Keratinocyte (primary cell): ENCODE measurements at places on chromosomes 12 and 14. TPM values are rescaled to one million over a fixed set of nuclear protein-coding genes. Genes with fewer than 3 reads are reported as not detected.

Gene MYG1
- 24.2 to 31.9 TPM (median 27.2 TPM) in 3 replicates for polyA plus RNA-seq

Gene KCNH5
- 0.02 to 0.04 TPM (median 0.03 TPM) in 3 replicates for polyA plus RNA-seq

Gene RHOJ
- 0.24 to 0.46 TPM (median 0.26 TPM) in 3 replicates for polyA plus RNA-seq

Gene KCNC2
- not detected in 3 replicates for polyA plus RNA-seq

Gene CDKN3
- polyA plus RNA-seq = 6.8 to 51.6 TPM (median 26.8 TPM) in 3 replicates

Gene CIT
- polyA plus RNA-seq = 1.4 to 6.6 TPM (median 6.2 TPM) in 3 replicates

DNA sequence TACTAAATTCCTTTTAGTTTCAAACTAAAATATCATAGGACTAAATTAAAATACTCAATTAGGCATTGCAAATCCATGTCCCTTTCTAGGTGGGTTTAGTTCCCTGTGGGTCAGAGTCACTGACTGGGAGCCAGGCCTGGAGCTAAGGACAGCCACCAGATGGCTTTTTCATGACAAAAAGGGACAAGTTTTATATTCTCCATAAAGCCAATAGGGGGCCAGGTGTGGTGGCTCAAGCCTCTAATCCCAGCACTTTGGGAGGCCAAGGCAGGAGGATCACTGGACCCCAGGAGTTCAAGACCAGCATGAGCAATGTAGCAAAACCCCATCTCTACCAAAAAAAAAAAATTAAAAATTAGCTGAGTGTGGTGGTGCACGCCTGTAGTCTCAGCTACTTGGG lies 35.4 kb upstream of the EIF5 start:
- DNase-seq = no peak

DNA sequence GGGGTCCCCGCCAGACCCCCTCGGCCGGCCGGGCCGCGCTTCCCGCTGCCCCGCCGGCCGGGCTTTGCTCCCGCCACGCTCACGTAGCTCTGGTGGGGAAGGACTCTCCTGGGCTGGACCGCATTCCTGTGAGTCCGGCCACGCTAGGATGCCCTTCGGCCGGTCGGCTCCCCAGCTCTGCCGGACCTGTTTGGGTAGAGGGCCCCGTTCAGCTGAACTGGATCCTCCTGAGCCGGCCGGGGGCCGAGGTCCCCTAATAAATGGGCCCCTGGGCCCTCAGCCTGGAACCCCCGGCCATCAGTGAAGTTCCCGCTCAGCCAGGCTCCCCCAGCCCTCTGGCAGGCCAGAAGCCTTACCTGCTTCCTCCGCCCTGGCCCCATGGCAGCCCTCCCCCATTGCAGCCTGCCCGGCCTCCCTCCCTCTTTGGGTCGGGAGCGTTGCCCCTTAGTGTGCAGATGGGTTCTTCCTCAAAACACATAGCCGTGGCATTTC lies 593 bp downstream of the UNC119B start:
- no peak for DNase-seq

DNA sequence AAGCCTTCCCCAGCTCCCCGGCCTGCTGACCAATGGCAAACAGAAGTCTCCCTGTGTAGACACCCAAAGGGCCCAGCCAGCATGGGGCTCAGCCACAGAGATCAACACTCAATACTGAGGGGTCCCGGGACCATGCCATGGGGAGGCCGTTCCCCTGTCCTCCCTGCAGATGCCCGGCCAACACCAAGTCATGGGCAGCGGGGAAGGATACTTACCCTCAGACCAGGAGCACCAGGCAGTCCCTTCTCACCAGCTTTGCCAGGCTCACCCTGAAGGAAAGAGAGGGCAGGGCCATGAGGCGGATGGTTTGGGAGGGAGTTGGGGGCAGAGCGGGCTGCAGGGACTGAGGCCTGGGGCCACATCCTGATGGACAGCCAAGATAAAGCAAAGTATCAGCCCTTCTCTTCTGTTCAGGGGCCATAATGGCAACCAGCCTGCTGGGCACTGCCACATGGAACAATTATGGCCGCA lies 19.9 kb downstream of the COL2A1 start:
- DNase-seq = no peak

DNA sequence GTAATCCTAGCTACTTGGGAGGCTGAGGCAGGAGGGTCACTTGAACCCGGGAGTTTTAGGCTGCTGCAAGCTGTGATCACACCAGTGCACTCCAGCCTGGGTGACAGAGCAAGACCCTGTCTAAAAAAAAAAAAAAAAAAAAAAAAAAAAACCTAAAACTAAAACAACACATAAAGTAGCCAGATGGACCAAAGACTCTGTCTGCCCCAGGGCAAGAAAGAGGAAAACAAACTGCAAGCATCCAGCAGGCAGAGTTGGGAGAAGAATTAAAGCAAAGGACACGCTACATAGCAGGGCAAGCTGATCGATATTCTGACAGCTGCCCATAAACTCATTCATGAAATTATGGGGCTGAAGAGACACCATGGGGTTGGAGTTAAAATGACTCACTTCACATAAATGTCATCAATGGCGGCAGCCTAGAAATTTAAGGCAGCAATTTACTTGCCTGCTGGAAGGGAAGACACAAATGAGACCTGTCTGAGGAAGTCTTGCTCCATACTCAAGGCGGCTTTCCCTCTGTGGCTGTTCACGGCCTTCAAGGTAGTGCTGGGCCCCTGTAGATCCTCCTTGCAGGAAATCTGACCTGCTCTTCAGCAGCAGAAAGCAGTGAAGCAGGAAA lies 259.1 kb upstream of the FKBP4 start:
- DNase-seq = no peak

DNA sequence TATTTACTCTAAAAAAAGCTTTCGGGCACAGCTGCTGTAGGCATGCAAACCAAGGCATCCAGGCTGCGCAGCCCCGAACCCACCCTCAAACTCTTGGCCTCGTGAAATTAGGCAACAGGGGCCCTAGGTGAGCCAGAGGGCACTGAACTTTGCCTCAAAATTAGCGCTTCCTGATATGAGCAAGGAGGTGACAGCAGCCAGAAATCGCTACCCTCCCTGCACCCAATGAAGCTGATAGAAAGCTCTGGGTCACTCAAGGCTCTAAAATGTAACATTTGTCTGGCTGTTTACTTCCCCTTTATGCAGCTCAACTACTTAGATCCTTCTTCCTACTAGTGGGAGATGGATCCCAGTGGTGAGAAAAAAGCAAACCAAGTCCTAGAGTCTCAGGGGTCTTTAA lies 61.8 kb downstream of the PITPNM2 start:
- no peak for DNase-seq

- no peak for DNase-seq
Measured at GRCh38 chr12:109518820-109519665, 41.6 kb downstream of the UBE3B start.

- no peak for DNase-seq
Measured at GRCh38 chr14:64763801-64764621, 59.8 kb downstream of the PLEKHG3 start.

DNA sequence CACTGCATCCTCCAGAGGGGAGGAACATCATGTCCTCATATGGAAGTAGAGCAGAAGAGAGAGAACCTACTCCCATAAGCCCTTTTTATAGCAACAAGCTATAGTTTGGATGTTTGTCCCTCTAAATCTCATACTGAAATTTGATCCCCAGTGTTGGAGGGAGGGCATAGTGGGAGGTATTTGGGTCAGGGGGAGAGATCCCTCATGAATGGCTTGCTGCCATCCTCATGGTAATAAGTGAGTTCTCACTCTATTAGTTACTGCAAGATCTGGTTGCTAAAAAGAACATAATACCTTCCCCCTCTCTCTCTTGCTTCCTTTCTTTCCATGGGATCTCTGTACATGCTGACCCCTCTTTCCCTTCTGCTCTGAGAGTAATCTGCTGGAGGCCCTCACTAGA lies 93.9 kb downstream of the RPAP3 start:
- no peak for DNase-seq

GRCh38 chr12:104815935-104816334 lies 142.2 kb downstream of the SLC41A2 start:
- no peak for DNase-seq

DNA sequence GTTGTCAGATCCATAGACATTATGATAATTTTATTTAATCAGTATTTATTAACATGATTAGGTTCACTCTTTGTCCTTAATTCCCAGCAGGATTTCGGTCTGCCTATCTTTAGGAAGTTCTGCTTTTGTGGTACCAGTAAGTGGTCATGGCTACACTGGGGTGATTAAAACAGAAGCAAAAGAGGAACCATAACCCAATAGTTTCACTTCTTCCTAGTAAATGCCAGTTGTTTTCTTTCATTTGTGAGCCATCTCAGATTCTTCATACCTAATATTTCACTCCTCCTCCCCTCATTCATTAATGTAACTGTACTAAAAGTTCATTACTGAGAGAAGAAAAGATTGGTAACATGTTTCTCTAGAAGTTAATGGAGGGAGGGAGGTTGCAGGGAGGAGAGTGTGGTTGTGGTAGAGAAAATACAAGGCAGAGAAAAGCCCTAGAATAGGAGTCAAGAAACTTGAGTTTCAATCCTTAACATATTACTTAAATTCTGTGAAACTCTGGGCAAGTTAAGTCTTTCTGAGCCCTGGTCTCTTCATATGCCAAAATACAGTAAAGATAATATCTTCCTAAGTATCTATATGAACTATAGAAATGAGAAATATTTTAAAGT lies 101.2 kb downstream of the PEBP1 start:
- DNase-seq = no peak

GRCh38 chr14:34482463-34482862 lies 20.4 kb upstream of the SPTSSA start:
- DNase-seq = no peak

DNA sequence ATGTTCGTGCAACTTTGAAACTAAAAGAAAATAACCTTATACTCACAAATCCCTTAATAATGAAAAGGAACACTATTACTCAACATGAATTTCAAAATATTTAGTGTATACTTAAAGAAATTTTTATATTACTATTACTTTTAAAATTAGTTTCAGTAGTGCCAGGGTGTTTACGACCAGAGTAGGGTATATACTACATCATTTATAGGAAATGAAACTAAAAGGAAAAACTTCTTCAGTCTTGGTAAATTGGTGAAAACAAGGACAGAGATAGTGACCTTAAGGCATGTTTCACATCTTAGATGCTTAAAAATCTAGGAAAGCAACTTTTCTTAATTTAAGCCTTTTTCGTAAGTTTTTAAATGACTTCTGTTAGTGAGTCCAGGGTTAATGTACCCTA lies 4.5 kb downstream of the USP15 start:
- DNase-seq = no peak

- no peak for DNase-seq
Measured at GRCh38 chr14:35368583-35369392, 35.8 kb downstream of the NFKBIA start.

DNA sequence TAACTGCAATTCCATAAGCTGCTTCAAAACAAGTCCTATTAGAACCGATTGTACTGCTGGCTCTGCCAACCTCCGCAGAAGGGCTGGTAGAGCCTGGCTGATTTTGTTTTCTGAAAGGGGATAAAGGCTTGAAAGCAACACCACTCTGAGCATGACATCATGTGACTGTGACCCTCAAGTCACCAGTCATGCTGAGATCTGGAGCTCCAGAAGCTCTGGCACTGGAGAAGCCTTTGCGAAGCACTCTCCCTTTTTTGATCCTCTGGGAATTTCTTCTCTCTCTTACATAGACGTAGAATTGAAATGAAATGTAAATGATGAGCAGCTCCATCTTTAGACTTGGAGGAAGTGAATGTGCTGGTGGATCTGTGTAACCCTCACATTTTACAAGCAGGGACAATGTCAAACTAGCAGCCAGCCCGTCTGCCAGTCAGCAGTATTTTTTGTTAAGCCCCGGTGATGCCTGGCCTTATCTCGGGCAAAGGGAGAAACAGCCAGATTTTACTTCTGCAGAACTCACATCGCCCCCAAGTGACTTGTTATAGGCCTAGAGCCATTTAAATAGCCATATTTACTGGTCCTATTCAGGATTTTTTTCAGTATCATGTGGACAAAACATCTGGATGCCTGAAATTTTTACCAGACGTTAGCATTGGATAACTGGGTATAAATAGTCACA lies 112.1 kb upstream of the NPAS3 start:
- no peak for DNase-seq

DNA sequence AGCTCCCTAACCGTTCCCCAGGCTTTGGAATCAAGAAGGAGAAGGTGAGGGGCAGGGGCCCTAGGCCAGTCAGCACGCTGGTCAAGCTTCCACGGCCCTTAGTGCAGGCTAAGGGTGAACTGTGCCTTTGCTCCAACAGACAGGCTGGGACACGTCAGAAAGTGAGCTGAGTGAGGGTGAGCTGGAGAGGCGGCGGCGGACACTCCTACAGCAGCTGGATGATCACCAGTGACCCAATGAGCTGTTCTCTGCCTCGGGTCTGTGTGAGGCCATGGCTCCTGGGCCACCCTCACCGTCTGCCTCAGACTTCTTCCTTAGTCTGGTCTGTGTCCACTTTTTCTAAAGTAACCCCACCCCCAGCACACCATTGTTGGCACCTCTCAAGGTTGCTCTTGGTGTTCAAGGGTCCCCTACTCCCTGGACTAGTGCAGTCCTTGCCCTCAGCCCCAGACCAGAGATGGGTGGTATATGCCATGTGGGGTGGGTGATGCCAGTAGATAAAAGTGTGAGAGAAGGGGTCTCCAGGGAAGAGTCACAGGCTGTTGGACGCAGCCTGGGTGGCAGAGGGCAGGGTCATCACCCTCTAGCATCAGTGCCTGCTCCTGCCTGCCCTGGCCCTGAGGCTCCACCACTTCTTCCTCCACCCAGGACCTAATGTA lies 20.7 kb downstream of the PRPF40B start:
- no peak for DNase-seq

DNA sequence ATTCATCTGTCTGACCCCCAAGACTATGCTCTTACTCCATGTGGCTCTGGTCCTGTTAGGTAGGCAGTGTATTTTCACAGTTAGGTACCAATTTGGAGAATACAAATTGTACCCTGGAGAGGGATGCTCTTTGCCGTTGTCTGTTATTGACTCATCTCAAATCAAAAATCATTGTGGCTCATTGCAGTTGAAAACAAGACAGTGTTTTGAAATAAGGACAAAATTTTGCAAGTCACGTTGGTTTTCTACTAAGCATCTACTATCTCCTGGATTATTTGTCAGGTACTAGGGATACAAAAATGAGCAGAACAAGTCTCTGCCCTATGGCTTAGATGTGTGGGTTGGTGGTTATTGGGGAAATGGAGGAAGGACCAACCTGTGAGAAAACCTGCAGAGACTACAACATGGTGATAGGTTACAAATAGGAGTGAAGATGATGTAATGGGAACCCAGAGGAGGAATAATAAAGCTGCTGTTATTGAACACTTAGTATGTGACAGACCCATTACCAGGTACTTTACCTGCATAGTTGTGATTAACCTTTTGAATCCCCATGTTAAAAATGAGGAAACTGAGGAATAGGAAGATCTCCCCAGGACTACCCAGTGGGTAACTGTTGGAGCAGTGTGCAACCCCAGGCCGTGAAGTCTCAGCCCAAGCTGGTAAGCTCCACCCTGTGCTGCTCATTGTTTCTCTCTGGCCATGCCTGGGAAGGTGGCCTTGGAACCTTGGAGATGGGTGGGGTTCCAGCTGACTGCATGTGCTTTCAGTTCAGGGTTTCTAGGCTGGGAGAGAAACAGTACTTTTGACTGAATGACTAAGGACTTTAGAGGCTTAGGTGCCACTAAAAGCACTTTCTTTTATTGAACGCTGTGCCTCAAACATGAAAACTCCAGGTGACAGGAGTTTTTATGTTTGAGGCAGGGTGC lies 72.9 kb upstream of the SRSF5 start:
- DNase-seq = no peak

DNA sequence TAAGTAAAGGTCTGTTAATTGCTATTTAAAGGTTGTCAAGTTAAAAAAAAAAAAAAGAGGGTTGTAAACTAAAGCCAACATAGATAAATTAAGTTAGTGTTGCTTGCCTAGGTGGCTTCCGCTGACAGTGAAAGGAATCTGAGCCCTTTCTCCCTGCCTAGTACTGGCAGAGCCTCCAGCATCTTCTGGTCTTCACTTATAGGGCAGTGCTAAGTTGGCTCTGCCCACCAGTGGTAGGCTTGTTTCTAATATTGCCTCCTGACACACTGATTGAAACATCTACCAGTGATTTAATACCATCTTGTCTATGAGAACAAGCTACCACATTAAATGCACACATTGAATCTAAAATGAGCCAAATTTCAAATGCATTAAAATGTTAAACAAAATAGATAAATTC lies 39.7 kb downstream of the PLEKHA5 start:
- DNase-seq = no peak
